Stimulated activated CD8-positive, alpha-beta memory T cell treated with anti-CD3 and anti-CD28 coated beads, Interleukin-7, amount 100 ng/mL, for 4 hours (primary cell): ENCODE measurements at places on chromosomes 7 and 10.

DNA sequence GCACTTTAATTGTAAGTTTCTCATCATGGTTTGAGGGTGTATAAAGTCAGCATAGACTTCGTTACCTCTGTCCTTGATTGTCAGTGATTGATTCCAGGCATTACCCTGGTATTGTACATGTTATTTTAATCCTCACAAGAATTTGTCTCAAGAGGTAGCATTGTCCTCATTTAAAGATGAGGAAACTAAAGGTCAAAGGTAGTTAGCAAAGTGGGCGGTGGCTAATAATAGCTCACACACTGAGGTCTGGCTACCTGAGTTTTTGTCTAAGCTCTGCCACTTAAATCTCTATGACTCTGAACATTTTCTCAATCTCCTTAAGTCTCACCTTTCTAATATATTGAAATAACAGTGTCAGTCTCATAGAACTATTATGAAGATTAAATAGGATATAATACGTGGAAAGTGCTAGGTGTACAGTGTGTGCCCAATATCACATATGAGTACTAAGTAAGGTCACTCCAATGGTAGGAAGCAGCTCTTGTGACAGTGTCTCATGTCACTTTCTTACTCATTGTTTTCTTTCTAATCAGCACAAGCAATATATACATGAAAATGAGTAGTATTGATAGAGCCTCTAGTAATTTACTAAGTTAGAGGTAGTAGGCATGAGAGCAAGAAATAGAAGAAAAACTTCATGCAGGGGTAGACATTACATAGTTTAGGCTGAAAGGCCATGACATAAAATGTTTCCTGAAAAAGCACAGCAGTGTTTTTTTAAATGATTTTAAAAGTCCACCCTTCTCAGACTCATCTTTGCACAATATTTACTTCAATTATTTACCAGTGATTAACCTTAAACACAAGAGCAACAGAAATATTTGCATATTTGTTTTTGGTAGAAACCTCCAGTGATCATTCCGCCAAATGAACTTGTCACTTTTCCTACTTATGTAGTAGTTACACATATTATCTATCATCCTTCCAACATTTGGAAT is 21.0 kb downstream of the AHR start:
- DNase-seq, result no peak

- no peak for DNase-seq
Measured at GRCh38 chr7:113010377-113010776, 76.2 kb downstream of the GPR85 start.

DNA sequence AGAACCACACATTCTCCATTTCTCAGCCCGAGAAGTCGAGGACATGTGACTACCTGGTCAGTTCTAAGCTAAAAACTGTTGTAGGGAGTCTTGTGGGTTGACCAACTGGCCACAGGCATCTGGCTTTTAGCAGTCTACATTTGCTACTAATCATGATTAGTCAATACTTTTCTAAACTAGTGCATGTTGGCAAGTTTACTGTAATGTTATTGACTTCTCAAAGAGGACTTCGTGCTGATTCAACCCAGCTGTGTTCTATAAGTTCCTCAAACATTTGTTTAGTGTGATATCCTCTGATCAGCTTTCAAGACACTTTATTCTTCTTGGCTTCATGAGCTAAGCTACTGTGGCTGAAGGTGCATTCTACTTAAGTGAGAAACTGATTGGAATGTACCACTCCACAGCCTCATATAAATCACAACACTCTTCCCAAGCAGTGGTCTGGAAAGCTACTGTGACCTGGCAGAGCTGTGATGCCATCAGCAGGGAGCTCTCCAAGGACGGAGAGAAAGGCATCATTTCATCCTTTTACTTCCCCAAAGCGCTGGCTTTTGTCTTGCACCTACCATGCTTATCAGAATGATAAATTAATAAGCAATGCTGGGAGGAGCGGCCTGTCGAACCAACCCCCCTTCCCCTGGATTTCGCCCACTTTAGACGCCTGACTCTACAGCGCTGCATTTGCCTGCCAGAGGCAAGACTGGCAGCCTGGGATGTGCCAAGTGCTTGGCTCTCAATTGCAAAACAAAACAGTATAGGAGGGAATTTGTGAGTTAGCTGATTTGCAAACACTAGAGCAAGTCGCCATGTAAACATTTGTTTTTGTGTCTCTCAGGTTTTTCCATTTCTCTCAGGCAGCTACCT is 206.7 kb upstream of the PLXNA4 start:
- DNase-seq, result no peak

DNA sequence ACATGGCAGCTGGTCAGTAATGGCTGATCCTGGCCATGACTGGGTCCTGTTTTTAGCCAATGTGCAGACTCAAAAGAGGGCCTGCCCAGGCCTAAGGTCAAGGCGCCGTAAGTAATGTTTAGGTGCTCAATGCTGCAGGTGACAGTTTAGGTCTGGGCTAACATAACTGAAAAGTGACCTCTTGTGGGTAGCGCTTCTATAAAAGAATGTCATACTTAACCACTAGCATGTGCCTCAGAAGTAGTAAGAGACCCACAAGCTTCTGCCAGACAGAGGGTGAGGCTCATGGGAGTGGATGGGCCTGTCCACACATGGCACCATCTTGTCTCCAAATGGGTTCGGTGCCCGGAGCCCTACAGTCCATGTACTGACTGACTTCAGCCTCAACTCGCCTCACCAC is 90.5 kb upstream of the GSDME start:
- no peak for DNase-seq

DNA sequence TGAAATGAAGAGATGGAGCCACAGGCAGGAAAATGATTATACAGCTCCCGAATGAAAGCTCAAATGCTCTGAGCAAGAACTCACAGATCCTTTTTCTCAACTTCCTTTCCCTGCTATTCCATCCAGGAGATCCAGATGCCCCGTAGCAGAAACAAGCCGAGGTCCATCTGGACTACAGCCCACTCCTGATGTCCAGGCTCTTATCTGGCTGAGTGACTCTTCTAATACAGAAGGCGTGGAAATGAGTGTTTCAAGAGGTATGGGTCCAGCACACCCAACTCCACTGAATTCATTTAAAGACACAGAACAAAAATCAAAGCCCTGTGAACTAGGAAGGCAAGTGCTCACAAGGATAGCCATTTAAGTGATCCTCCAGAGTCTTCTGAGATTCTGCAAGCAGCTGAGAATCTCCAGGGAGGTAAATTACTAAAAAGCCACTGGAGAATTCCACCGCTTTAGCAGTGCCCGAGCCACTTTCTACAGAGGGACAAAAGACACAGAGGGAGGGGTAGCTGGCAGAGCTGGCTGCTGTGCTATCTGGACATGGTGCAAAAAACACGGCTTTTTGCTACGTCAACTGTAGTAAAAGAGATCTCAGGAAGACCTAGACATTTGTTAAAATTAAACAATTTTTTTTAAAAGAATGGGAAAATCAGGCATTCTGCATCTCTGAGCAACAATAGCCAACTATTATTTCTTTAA is 24.5 kb downstream of the FAM171A1 start:
- no peak for DNase-seq
